Gastrocnemius medialis (tissue), 4 donors: ENCODE measurements at places on chromosomes 16 and 17. TPM values are rescaled to one million over a fixed set of nuclear protein-coding genes. Genes with fewer than 3 reads are reported as not detected.
A peak's percentile ranks its signal among the peaks of the same experiment; 100 is the strongest.

JPT1 gene
- 35.5 TPM for total RNA-seq

ABCC12 gene
- total RNA-seq = 0.15 TPM

DNA sequence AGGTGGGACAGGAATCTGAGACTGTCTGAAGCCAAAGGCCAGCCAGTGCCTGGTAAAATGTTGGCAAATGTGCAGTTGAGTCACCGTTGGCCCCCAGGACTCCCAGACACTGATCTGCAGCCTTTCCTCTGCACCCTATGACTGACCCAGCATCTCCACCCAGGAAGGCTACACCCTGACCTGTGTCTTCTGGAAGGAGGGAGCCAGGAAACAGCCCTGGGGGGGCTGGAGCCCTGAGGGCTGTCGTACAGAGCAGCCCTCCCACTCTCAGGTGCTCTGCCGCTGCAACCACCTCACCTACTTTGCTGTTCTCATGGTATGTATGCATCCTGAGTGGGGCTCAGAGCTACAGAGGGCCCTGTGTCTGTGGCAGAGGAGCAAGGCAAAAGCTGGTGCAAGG lies 24.0 kb downstream of the ADGRG5 start:
- no peak overlapping the region for H3K27ac ChIP-seq
- H3K36me3 ChIP-seq = no peaks in the 10 kb centered on the region
- no peaks in the 10 kb centered on the region for H3K4me1 ChIP-seq
- no peak overlapping the region for H3K4me3 ChIP-seq
- no peak for DNase-seq

DNA sequence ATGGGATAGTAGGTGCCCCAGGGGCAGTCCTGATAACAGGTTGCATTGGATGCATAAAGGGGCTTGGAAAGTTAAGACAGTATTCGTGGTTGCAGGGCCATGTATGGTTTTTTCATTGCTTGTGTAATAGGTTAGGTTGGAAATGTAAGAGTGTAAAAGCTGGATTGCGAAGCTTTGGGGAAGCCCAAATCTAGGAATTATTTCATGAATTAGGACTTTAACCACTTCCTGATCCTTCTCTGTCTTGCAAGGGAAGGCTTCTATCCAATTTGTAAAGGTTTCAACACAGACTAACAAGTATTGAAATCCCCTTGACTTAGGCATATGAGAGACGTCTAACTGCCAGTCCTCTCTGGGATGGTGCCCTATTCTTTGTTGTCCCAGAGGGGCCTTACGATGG lies 7.8 kb upstream of the CCL17 start:
- DNase-seq = no peak
- no peak overlapping the region for H3K27ac ChIP-seq
- no peaks in the 10 kb centered on the region for H3K27me3 ChIP-seq

GRCh38 chr17:73696251-73696650 lies 52.0 kb upstream of the SDK2 start:
- no peaks in the 10 kb centered on the region for H3K4me1 ChIP-seq
- H3K27me3 ChIP-seq = no peaks in the 10 kb centered on the region
- no peak overlapping the region for H3K4me3 ChIP-seq
- no peak overlapping the region for H3K27ac ChIP-seq
- H3K36me3 ChIP-seq = no peaks in the 10 kb centered on the region
- DNase-seq = no peak

- H3K27me3 ChIP-seq = peaks cover 2% of the 10 kb centered on the region
- H3K4me3 ChIP-seq = no peak overlapping the region
- no peak overlapping the region for H3K27ac ChIP-seq
- no peaks in the 10 kb centered on the region for H3K4me1 ChIP-seq
- no peak for DNase-seq
Measured at GRCh38 chr16:50909831-50910735, 168.2 kb downstream of the CYLD start.

NDUFAB1 gene
- 166 TPM for total RNA-seq

- H3K27me3 ChIP-seq = no peaks in the 10 kb centered on the region
- H3K4me3 ChIP-seq = no peak overlapping the region
- DNase-seq = no peak
- no peak overlapping the region for H3K27ac ChIP-seq
- peaks cover 25% of the 10 kb centered on the region for H3K4me1 ChIP-seq
Measured at GRCh38 chr17:4853208-4853671, 20.1 kb downstream of the MINK1 start.

DNA sequence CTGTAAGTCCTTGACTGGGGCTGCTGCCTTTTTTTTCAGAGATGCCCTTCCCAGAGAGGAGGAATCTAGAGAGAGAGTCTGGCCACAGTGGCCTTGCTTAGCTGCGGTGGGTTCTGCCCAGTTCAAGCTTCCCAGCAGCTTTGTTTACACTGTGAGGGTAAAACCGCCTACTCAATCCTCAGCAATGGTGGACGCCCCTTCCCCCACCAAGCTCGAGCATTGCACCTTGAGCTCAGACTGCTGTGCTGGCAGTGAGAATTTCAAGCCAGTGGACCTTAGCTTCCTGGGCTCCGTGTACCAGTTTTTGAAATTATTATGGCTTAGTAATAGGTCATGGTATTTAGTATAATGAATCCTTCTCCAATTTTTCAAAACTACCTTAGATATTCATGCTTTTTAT lies 395.4 kb downstream of the NPIPA7 start:
- no peak overlapping the region for H3K27ac ChIP-seq
- no peaks in the 10 kb centered on the region for H3K27me3 ChIP-seq
- H3K4me1 ChIP-seq = no peaks in the 10 kb centered on the region
- DNase-seq = no peak
- H3K36me3 ChIP-seq = no peaks in the 10 kb centered on the region

PRSS36 gene
- 3.7 TPM for total RNA-seq

- peaks cover 6% of the 10 kb centered on the region for H3K36me3 ChIP-seq
- H3K4me1 ChIP-seq = no peaks in the 10 kb centered on the region
- DNase-seq = no peak
- H3K4me3 ChIP-seq = no peak overlapping the region
- H3K27me3 ChIP-seq = no peaks in the 10 kb centered on the region
Measured at GRCh38 chr16:87303431-87303930, 13.7 kb downstream of the C16orf95 start.

DNA sequence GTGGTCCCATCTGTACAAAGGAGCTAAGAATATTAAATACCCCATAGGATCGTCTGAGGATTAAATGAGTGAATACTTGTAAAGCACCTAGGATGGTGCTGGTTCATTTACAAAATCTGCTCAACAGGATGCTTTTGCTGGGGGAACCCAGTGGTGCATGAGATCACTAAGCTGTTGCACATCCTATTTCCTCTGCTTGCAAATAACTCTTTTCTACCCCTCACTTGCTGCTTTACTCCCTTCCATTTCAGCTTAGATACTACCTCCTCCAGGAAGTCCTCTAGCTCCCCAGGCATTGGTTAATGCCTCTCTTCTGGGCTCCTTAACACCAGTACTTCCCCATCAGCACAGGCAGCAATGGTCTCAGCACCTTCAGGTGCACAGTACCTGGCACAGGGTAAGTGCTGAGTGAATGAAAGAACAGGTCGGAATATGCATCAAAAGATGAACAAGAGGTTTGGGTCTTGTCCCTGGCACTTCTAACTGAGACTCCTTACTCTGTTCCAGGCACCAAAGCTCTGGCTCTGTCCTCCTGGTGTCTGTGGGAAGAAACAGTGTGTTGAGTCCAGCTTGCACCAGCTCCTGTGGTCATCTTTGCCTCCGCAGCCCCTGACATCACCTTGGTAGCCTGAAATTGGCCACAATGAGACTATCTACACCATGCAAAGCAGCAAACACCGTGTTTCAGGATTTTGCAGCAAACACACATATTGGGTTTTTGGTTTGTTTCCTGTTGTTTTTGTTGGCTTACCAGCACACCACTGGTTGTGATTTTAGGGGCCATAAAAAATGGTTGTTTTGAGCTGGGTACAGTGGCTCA lies 24.1 kb upstream of the IL21R start:
- no peaks in the 10 kb centered on the region for H3K4me1 ChIP-seq
- H3K4me3 ChIP-seq = no peak overlapping the region
- no peaks in the 10 kb centered on the region for H3K27me3 ChIP-seq
- H3K36me3 ChIP-seq = no peaks in the 10 kb centered on the region

DNA sequence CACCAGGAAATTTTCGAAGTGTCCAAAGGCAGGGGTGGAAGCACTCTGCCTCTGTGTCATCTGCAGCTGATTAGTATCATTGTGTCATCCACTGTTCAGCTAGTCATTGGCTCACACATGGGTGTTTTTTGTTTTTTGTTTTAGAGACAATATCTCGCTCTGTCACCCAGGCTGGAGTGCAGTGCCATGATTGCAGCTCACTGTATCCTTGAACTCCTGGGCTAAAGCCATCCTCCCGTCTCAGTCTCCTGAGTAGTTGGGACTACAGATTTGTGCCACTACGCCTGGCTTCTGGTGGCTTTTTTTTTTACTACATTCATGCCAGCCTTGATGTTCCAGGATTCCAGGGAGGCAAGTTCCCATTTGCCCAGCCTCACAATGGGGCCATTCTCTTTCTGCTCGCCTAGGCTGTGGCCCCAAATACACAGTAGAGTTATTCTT lies 32.5 kb upstream of the MYO18A start:
- H3K27ac ChIP-seq = no peak overlapping the region
- peaks cover 4% of the 10 kb centered on the region for H3K4me1 ChIP-seq
- no peaks in the 10 kb centered on the region for H3K27me3 ChIP-seq
- no peaks in the 10 kb centered on the region for H3K36me3 ChIP-seq
- no peak overlapping the region for H3K4me3 ChIP-seq

GRCh38 chr16:72812672-72813071 lies 235.3 kb downstream of the ZFHX3 start:
- H3K27me3 ChIP-seq = no peaks in the 10 kb centered on the region
- DNase-seq = no peak
- peaks cover 22% of the 10 kb centered on the region for H3K36me3 ChIP-seq
- no peak overlapping the region for H3K4me3 ChIP-seq

DNA sequence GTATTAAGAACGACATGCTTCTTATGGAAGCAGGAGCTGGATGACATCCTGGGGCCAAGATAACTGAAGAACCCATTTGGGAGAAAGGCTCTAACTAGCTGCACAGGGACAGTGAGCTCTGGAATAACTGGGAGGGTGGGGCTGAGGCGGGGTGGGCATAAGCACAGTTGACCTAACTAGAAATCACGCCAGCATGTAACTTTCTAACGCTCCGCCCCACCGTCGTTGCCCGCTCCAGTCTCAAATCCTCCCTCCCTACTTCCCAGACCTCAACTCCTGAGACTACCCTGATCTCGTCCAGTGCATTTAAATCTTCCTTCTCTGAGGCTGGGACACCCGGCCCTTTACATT lies 436 bp downstream of the PHB1 start:
- peaks cover 14% of the 10 kb centered on the region for H3K4me1 ChIP-seq
- H3K27me3 ChIP-seq = no peaks in the 10 kb centered on the region
- no peak for DNase-seq
- peak overlapping the region; percentile 73 for H3K27ac ChIP-seq
- peak overlapping the region; percentile 63 for H3K4me3 ChIP-seq

G6PC1 gene
- 0.47 TPM for total RNA-seq
